Spinal cord (tissue), 10 donors: ENCODE measurements at places on chromosomes 1 and 21. TPM values are rescaled to one million over a fixed set of nuclear protein-coding genes. Genes with fewer than 3 reads are reported as not detected.

The TNFRSF1B gene
- polyA plus RNA-seq: 9.7 TPM

DNA sequence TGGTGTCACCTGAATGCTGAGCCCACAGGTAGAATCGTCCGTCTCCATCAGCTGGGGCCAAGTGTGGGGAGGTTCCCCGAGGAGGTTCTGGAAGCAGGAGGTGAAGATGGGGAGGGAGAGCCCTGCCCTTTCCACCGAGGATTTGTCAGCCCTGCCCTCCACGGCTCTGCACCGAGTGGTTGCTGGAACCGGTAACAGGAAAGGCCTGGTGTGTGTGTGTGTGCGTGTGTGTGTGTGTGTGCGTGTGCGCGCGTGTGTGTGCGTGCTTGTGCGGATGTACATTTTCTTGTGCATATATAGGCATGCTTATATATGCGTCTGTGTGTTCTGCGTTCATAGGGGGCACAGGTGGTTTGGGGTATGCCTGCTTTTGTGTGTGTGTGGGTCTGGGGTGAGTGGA, 3.5 kb downstream of the NBL1 start:
- DNase-seq: no peak
- H3K4me1 ChIP-seq: peaks cover 43% of the 10 kb centered on the region
- no peak overlapping the region for H3K4me3 ChIP-seq
- peaks cover 19% of the 10 kb centered on the region for H3K27me3 ChIP-seq
- H3K27ac ChIP-seq: no peak overlapping the region

- H3K27ac ChIP-seq: no peak overlapping the region
- peaks cover 17% of the 10 kb centered on the region for H3K27me3 ChIP-seq
- H3K4me1 ChIP-seq: peaks cover 7% of the 10 kb centered on the region
- no peaks in the 10 kb centered on the region for H3K36me3 ChIP-seq
- no peak for DNase-seq
- no peak overlapping the region for H3K4me3 ChIP-seq
Observed at GRCh38 chr1:239999170-239999569, 92.5 kb upstream of the FMN2 start.

DNA sequence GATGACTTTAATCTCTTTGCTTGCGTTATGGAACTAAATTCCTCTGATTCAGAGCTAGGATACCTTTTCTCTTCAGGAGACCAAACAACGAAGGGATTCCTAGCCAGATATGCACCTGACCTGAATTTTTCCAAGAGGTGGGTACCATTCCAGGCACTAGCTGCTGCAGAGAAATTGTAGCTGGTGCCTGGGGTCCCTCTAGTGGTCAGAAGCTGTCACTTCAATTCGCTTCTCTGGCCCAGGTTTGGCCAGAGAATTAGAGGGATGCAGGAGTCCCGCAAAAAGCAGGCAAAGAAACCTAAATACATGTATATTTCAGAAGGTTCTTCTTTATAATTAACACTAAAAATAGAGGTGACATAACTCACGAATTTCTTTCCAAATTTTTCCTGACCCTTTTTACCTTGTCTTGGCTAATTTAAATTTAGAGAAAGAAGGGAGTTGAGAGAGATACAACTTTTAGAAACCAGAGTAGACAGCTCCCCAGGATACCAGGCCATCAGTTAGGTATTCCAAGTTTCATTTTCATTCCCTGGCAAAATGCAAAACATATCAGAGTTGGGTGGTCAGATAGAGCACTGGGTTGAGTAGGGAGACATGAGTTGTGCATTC, 9.6 kb downstream of the ACKR1 start:
- no peak overlapping the region for H3K27ac ChIP-seq
- H3K36me3 ChIP-seq: no peaks in the 10 kb centered on the region
- H3K4me3 ChIP-seq: no peak overlapping the region
- no peaks in the 10 kb centered on the region for H3K27me3 ChIP-seq
- peak; percentile 75 for DNase-seq
- no peaks in the 10 kb centered on the region for H3K4me1 ChIP-seq

GRCh38 chr1:223444411-223444810, 51.2 kb downstream of the CCDC185 start:
- H3K27ac ChIP-seq: no peak overlapping the region
- H3K4me1 ChIP-seq: no peaks in the 10 kb centered on the region
- no peaks in the 10 kb centered on the region for H3K36me3 ChIP-seq
- no peak overlapping the region for H3K4me3 ChIP-seq

The UTP11 gene
- 39.7 TPM for polyA plus RNA-seq

The BCAN gene
- polyA plus RNA-seq: 973 TPM

- peaks cover 15% of the 10 kb centered on the region for H3K36me3 ChIP-seq
- peaks cover 80% of the 10 kb centered on the region for H3K4me1 ChIP-seq
- peak overlapping the region; percentile 47 for H3K27ac ChIP-seq
- DNase-seq: no peak
- H3K27me3 ChIP-seq: no peaks in the 10 kb centered on the region
Observed at GRCh38 chr1:111733183-111733991, 5.8 kb downstream of the INKA2 start.

The BTBD8 gene
- 18.0 TPM for polyA plus RNA-seq

- no peak overlapping the region for H3K27ac ChIP-seq
- H3K27me3 ChIP-seq: no peaks in the 10 kb centered on the region
- peaks cover 51% of the 10 kb centered on the region for H3K36me3 ChIP-seq
Observed at GRCh38 chr1:153661111-153661708, 2.7 kb downstream of the SNAPIN start.

DNA sequence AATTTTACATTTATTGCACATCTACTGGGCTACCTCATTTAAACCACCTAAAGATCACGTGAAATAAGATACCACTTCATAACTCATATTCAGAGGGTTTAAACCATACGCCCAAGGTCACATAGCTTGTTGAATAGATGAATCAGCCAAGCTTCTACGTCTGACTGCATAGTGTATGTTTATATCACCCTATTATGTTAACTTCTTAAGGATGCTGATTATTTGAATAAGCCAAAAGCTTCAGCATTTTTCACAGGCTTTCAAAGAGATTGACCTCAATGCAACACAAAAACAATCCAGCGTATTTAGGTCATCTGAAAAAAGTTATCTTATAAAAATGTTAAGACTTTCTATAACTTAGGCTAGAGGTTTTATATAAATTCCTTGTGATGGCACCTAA, 373.8 kb downstream of the TGFB2 start:
- no peaks in the 10 kb centered on the region for H3K36me3 ChIP-seq
- H3K27me3 ChIP-seq: no peaks in the 10 kb centered on the region
- H3K4me1 ChIP-seq: no peaks in the 10 kb centered on the region
- no peak for DNase-seq
- H3K4me3 ChIP-seq: no peak overlapping the region
- H3K27ac ChIP-seq: no peak overlapping the region
